SK-N-MC (cell line): ENCODE measurements at places on chromosomes 11 and 22.

DNA sequence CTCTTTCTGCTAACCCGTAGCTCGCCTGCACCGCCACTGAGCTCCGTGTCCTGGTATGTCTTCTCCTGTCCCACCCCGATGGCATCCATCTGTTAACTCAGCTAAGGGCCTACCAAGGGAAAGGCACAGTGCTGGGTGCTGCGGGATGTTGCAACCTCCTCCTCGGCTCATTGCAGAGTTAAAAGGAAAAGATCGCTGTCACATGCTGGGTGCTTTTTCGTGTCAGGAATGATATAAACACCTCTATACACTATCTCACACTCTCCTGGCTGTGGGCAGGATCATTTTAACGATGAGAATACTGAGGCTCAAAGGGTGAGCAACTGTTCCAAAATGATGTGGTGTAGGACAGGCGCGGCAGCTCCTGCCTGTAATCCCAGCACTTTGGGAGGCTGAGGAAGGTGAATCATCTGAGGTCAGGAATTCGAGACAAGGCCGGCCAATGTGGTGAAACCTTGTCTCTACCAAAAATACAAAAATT, 10.1 kb downstream of the TXN2 start:
- DNase-seq = no peak

DNA sequence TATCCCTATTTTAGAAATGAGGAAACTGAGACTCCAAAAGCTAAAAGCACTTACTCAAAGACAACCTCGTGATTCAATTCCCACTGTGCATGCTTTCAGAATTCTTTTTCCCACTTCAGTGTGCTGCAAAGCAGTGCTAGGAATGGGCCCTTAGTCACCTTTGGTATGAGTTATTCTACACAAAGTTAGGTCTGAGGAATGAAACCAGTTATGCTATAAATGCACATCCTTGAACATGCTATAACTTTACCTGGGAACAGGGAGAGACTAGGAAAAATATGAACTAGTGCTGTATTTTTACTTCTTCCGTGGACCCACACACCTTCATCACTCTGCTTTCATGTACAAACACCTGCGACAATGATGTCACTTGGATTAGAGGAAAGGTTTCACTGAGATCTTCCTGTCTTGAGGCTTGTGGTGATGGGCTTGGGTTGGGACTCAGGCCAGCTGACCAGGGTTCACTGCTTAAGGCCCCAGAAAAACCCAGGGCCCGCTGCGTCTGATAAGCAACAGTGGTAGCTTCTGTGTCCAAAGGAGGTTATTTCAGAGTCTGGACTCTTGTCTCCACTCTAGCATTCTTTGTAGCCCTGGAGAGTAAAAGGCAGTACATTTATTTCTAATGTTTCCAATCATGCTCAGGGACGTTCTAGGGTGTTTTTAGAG, 81.6 kb downstream of the ZC3H12C start:
- no peak for DNase-seq

DNA sequence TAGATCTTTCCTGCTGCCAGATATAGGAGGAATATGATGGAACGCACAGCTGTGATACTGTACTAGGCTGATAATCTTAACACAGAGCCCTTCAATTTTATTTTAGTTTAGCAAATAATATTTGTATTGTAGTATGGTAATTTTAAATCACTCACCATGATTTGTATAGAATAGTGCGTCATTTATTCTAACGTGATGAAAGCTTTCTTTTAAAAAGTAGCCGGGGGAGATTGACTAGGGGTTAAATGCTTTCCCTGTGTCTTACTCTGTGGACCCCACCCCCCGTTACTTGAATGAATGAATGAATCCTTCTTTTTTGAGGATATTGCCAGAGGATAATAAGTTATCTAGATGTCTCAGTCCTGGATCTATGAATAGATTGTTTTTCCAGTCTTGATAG, 72.1 kb downstream of the CECR2 start:
- no peak for DNase-seq

GRCh38 chr11:75275581-75275980, 35.0 kb downstream of the TPBGL start:
- no peak for DNase-seq

DNA sequence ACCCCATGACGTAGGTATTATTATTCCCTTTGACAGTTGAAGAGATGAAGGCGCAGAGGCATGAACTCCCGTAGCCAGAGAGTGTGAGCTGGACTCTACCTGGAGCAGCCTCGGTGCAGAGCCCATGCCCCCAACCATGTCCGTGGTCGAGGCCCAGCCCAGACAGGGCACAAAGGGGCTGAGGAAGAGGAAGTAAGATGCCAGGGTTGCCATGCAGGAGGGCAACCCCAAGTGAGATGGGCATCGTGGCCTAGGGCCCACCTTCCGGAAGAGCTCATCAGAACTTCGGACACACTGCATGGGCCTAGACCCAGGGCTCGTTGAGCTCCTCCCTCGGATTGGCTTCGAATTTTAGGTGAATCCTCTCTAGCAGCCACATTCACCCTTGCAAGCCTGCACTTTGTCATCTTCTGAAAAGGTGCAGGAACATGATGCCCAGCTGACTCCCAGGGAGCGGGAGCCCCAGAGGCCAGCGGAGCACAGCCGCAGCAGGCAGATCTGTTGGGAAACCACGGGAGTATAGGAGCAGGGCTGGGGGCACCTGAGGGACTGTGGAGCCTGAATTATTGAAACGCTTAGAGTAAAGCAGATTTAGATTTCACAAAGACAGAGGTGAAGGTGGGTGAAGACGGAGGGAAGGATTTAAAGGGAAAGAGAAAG, 29.0 kb upstream of the JAM3 start:
- no peak for DNase-seq

DNA sequence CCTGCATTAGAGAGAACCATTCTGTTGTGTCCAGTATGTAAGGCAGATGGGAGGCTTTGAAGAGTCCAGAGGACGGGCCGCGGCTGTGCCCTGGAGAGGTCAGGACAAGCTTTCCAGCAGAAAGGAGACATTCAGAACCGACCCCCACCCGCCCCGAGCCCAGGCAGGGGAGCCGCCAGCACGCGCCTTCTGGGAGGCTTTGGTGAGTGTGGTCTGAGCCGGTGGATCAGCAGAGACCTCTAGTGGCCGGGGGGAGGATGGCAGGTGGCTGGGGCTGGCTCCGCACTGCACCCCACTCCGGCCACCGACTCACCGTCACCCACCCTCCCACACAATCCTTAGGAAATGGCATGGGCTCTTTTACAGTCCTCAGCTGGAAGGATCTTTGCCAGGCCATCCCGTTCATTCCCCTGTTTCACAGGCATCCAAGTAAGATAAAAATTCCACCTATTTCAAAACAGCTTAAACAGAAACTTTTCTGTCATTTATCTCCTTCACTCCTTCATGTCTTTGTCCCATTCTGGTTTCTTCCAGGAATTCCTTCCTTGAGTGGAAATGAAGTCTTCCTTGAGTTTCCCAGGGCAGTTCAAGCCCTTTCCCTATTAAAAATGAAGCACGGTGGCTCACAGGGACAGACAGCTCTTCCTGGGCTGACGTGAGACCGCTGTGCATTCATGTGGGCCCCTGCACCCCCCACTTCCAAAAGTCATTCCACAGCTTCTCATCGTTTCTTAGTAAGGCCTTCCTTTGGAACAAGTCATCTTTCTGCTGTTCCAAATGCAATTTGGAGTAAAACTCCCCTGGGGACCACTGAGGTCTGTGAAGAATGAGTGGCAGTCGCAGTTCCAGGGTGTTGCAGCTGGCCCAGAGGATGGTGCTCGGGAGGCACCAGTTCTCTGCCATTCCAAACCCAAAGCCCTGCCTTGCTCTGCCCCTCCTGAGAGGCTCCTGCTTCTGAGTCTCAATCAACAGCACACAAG, 91.0 kb downstream of the FEZ1 start:
- DNase-seq = no peak

- no peak for DNase-seq
These were observed 1134.1 kb upstream of the CCDC90B start for GRCh38 chr11:84420271-84420670.

DNA sequence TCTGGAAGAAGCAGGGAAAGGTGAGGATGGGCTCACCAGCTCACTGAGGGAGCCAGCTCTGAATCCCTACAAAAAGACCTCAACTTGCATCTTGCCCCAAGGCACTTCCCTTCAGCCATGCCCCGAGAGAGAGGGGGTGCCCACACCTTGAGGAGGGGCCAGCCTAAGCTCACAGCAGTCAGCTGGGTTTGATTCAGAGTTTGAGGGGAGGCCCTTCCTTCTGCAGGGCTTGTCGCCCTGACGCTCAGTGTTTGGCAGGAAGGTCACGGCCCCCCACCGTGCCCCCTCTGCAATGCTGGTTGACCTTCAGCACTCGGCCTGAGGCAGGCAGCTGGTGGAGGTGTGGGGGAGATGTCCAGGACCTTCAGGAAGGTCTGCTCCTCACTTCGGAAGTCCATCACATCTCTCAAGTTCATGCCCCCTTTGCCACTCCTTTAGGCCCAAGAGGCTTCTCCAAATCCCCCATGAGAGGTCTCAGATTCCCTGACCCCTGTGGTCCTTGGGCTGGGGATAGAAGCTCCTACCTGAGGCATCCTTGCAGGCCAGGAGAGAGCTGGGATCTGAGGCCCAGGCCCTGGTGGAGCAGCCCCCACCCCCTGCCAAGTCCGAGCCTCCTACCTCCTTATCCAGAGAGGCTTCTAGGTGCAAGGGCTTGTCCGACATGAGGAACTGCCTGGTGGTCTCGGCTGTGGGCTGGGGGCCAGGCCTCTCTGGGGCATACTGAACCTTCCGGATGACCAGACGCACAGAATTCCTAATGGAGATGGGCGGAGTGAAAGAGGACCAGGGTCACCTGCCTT, 37.6 kb downstream of the TPBGL start:
- no peak for DNase-seq

- no peak for DNase-seq
These were observed 532.3 kb downstream of the BRD1 start for GRCh38 chr22:49295465-49295743.

- no peak for DNase-seq
These were observed 31.2 kb downstream of the CCDC83 start for GRCh38 chr11:85886089-85887056.

- no peak for DNase-seq
These were observed 10.8 kb upstream of the WEE1 start for GRCh38 chr11:9562716-9563115.

GRCh38 chr11:126537492-126537891, 182.0 kb downstream of the ST3GAL4 start:
- no peak for DNase-seq

GRCh38 chr22:48426466-48427380, 1401.0 kb downstream of the BRD1 start:
- DNase-seq = no peak

GRCh38 chr11:47335733-47336132, 16.8 kb downstream of the MYBPC3 start:
- DNase-seq = no peak

DNA sequence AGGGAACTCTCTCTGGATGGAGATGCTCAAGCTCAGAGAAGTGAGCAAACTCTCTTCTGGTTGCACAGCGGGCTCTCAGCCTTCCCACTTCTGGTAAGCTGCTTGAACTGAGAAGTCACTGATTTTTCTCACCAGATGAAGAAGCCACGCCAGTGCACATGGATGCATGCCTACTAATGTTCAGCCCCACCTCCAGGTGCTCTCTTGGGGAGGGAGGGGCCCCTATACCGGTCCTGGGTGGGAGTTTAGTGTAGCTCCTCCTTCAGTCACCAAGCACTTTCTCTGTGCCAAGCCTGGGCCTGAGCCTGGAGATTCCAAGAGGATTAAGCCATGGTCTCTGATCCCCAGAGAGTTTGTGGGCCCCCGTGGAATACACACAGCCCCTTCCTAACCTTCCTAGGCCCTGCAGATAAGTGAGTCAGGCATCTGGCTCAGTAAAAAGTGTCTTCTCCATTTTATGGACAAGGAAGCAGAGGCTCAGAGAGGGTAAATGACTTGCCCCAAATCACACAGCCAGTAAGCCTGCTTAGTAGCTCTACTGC, 142.2 kb downstream of the ST3GAL4 start:
- no peak for DNase-seq

- DNase-seq = no peak
These were observed 145.1 kb upstream of the TBCEL start for GRCh38 chr11:120878781-120879180.

GRCh38 chr11:17978553-17979287, 34.1 kb downstream of the SERGEF start:
- DNase-seq = no peak

- DNase-seq = no peak
These were observed 373.1 kb downstream of the ETS1 start for GRCh38 chr11:128214263-128214662.
